ENCODE measurements at places on chromosomes 6 and 20.

- DNase-seq: no peak
These were observed 132.3 kb downstream of the UNC5CL start for GRCh38 chr6:40906759-40907158.

- no peak for DNase-seq
These were observed 1.4 kb downstream of the ZNF184 start for GRCh38 chr6:27471365-27472115.

DNA sequence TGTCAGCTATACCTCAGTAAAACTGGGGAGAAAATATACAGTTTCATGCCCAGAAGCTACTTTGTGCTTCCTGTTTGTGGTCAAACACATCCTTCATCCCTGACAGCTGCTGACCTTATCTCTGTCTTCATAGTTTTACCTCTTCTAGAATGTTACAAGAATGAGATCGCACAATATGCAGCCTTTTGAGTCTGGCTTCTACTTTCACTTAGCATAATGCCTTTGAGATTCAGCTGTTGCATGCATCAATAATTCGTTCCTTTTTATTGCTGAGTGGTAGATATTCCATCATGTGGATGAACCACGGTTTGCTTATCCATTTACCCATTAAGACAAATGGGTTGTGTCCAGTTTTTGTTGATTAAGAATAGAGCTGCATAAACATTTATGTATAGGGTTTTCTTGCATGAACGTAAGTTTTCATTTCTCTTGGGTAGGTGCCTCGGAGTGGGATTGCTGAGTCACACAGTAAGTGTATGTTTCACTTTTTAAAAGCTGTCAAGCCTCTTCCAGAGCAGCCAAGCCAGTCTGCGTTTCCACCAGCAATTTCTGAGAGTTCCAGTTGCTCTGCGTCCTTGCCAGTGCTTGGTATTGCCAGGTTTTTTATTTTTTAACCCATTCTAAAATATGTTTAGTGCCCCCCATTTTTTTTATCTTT lies 86.6 kb upstream of the PAX1 start:
- no peak for DNase-seq

DNA sequence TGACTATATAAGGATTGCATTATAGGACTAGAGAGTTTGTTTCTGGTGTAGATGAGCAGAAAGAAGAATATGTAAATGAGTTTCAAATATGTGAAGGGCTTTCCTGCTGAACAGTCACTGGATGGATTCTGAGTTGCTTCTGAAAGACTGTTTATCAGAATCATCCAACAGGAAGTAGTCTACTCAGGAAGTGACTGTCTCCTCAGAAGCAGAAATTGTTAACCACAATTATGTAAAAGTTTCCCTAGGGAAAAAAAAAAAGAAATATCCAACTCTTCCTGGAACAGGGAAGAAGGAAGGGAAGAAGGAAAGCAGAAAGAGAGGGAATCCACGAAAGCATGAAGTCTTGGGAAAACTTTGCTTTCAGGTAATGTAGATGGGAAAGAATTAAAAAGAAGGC lies 138.9 kb downstream of the TENT5A start:
- DNase-seq: no peak

DNA sequence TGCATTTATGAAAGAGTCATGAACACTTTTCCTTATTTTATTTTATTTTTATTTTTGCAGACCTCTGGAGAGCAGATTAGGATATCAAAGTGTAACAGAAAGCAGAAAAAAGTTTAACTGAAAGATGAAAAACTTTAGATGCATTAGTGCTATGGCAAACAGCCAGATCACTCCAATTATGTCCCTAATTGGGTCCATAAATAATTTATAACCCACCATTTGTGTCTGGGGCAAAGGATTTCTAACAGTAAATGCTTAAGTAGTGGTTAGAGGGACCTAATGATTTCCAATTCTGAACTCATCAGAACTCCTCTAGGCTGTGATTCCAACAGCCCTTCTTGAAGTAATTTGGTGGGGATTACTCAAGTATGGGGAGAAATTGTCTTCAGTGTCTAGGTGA lies 93.7 kb upstream of the PROKR2 start:
- no peak for DNase-seq

DNA sequence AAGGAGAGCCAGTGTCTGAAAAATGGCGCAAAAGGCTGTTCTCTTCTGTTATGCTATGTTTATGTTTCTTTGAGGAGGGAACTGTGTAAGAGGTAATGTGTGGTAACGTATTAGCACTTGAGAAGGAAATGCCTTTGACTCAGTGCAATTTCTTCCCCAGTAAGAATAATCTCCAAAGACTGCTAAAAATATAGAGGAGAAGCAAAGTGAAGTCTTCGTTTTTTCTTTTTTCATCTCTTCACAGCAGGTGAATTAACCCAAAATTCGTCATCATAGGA lies 47.1 kb upstream of the IFNGR1 start:
- no peak for DNase-seq

DNA sequence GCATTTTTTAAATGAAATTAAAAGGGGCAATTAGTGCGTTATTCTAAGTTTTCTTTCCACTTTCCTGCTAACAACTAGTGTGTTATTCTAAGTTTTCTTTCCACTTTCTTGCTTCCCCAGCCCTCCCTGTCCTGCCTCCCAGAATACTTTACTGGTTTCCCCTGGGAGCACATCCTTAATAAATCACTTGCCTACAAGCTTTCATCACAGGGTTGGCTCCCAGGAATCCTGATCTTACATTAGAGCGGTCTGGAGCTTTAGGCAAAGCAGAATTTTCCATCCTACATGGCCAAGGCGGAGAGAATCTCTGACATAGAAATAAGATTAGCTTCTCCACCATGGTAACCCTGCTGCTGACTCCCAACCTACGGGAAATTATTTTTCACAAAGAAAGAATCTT lies 150.4 kb downstream of the BFSP1 start:
- DNase-seq: no peak

DNA sequence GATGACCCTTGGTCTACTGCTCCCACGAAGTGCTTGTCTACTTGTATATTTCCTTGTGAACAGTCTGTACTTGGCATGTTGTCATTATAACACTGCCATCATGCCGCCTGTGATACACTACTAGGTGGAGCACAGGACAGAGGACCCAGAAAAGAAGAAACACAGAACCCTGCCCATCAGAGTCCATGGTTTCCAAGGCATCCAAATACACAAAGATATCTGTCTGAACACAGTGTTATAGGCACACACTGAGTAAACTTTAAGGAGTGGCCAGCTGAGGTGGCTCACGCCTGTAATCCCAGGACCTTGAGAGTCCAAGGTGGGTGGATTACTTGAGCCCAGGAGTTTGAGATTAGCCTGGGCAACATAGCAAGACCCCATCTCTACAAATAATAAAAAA lies 110.5 kb upstream of the SLC2A12 start:
- no peak for DNase-seq

GRCh38 chr6:135176464-135176863 lies 4.6 kb upstream of the MYB start:
- DNase-seq: no peak

GRCh38 chr6:42041481-42042053 lies 8.8 kb upstream of the TAF8 start:
- DNase-seq: no peak

- no peak for DNase-seq
These were observed 491 bp downstream of the GPSM3 start for GRCh38 chr6:32191696-32192607.

GRCh38 chr6:158817728-158818580 lies 1.2 kb downstream of the EZR start:
- DNase-seq: peak; percentile 76

DNA sequence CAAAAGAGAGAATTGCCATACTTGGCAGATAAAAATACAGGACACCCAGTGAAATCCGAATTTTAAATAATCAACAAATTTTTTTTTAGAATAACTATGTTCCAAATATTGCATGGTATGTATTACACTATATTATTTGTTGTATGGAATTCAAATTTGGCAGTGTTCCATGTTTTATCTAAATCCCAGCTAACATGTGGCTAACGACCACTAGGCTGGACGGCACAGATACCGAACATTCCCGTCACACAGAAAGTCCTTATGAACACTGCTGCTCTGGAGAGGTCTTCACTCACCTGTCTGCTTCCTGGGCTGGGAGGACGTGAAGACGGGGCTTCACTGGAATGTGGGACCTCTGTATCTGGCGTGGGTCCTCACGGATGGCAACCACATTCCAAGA lies 32.8 kb downstream of the SNX5 start:
- no peak for DNase-seq

DNA sequence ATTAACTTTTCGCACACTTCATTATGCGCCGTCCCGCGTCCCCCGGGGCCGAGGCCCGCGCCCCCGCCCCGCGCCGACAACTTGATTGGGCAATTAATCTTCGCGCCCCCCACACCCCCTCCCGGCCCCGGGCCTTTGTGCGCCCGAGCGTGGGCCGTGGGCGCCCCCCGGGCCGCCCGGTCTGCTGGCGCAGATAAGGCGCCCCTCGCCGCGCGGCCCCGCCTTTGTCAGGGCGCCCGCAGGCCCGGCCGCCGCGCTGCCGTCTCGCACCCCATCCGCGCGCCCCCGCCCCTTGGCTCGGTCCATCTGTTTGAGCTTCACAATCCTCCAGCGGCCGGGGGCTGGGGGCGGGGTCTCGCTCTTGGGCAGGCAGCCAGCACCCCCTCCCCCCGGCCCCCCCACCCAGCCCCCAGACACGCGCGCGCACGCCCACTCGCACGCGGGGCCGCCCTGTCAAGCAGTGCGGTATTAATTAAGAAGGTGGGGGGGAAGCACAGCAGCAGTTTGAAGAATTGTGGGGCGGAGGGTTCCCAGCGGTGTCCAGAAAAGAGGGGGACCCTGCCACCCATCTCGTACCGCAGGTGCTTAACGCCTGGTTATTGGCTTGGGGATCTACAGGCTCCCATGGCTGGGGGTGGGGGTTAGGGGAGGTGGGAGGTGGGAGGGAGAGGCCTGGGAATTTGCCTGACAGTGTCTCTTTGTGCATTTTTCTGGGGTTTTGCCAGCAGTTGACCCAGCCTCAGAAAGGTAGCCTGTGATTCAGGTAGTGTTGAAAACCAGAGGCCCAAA lies 34.6 kb upstream of the SCRT2 start:
- DNase-seq: no peak

DNA sequence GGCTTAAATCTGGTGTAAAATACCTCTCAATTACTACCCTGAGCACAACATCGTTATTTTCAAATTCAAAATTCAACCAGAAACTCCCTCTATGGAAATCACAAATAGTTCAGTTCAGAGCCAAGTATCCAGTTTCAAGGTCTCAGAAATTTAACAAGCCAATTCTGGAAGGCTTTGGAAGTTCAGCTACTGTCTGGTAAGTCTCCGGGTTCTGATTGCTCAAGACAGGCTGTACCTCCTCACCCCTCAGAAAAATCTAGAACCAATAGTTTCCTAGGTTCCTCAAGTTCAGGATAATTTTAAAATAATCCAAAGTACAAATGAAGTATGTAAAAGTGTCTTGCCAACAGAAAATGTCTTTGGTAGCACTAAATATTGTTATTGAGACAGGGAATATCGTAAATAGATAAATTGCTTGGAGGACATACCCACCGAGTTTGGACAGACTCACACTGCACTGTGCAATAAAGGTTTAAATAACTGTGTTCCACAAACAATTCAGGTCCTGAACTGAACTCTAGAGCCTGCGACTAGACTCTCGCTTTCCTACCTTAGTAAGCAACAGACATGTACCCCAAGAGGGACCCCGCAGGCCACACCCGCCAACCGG lies 729 bp downstream of the ATG5 start:
- DNase-seq: no peak

- no peak for DNase-seq
These were observed 77.2 kb downstream of the CDC5L start for GRCh38 chr6:44464527-44465310.

DNA sequence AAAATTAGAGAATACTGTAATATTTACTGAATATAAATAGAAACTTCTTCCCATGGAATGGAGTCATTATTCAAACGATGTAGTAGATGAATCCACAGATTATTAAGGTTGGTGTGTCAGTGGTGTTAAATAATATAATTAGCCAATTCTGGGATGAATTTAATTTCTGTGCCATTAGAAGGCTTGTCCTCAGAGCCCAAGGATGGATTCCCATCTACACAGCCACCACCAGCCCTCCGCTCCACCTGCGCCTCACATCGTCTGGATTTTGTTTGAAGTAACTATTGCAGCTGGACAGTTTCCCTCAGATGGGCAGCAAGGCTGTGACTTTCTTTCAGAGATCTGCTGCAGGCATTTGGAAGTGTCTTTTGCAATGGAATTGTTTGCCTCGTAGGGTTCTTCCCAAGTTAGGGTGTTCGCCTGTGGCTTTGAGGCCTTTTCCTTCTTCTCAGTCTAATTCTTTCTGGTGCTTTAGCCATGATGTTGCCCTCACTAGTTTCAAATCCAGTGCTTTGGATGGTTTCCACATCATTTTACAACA lies 104.7 kb downstream of the AIG1 start:
- DNase-seq: no peak

DNA sequence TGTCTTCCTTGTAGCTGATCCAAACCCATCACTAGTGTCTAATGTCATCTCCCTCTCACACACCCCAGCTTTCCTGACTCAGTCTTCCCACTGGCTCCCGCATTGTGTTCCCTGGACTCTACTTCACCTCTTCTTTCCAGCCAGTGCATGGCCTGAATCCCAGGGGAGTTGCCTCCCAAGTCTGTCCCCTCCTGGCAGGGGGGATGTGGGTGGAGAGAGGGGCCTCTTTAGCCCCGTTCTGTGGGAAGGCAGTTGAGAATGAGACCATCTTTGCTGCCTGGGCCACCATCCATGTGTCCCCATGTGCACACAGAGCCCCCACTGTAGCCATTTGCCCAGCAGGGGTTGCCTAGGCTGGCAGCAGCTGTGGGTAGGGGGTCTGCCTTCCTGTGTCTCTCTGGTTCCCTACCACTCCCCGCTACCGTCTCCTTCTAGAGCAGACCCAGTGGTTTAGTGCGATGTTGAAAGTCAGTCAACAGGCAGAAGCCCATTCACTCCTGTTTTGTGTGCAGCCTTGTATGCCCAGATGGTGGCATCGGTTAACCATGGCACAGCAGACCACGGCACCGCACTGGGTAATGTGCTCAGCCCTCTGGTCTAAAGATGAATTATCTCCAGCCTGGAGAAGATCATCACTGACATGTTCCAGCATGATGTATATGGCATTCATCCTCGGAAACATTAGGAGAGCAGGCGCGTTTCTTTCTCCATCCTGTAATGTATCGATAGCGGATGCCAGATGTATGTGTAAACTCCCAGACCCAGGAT lies 178.8 kb upstream of the SNX9 start:
- DNase-seq: peak; percentile 28

- DNase-seq: peak; percentile 17
These were observed 40.6 kb downstream of the TOX2 start for GRCh38 chr20:43955062-43955749.

- no peak for DNase-seq
These were observed 67.3 kb upstream of the E2F3 start for GRCh38 chr6:20334334-20334733.

GRCh38 chr6:29488874-29489273 lies 1.1 kb upstream of the MAS1L start:
- DNase-seq: no peak

DNA sequence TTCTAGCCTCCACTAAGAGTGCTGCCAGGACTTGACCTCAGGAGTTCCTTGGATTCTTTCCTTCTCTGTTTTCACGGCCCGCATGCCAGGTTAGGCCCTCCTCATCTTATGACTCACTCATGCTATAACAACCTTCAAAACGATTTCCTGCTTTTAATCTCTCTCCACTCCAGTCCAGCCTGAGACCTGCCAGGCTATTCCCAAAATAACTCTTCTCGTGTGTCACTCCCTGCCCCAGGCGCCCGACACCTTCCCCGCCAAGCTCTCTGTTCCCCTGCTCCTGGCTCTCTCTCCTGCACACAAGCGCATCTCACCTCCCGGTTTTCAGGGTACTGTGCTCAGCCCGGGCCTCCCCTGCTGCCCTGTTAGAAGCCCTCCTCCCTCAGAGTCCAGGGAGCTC lies 64.1 kb upstream of the RPS6KA2 start:
- DNase-seq: no peak

All from CD8-positive, alpha-beta T cell (primary cell).